ENCODE measurements at places on chromosomes 6 and 20.
A peak's percentile ranks its signal among the peaks of the same experiment; 100 is the strongest.

GRCh38 chr6:55499591-55499990, 79.4 kb downstream of the HMGCLL1 start:
- no peak for DNase-seq

DNA sequence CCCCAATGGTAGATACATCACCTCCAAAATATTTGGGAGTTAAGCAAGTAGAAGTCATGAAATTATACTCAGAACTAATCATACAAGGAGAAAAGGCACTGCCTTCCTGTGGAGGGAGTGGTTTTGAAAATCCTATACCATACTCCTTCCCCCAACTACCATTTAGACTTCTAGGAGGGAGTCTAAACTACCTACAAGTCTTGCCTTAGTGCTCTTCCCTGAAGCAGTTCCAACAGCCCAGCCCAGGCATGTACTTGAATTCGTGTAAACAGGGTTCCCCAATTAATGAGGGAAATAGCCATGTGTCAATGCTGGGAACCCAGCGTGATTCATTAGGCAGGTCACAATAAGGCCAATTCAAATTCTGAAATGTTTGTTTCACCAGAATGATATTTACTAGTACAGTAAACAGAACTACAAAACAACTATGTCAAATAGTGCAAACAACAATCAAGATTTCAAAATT, 39.1 kb upstream of the SGK1 start:
- no peak for DNase-seq

DNA sequence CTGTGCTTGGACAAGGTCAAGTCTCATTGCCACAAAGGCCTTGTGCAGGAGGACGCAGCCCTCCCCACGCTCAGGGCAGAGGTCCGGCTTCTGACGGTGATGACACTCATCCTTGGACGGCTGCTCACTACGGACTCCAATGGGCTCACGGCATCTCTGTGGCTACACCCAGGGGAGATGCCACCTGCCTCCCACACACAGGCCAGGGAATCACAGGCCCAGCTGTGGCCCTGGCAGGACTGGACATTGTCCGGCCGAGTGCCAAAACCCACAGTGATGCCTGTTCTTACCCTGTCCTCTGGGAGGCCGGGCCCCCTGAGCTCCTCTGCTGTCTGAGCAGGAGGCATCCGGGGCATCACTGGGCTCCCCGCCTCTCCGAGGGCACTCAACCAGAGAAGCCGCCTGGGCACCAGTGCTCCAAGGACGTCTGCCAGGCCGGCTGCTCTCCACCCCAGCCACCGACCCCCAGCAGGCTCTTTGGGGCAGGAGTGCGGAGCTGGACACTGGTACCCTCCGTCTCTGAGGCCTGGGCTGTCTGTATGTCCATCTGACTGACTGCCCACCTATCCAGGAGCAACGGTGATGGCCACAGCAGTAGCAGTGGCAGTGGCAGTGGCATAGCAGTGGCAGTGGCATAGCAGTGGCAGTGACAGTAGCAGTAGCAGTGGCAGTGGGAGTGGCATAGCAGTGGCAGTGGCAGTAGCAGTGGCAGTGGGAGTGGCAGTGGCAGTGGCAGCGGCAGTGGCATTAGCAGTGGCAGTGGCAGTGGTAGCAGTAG, 1.9 kb downstream of the RBBP8NL start:
- no peak for DNase-seq

GRCh38 chr20:63253438-63254231, 628 bp downstream of the NKAIN4 start:
- no peak for DNase-seq

GRCh38 chr6:79064635-79065034, 13.4 kb downstream of the PHIP start:
- DNase-seq = no peak

GRCh38 chr20:19338960-19339359, 126.5 kb downstream of the SLC24A3 start:
- DNase-seq = no peak

DNA sequence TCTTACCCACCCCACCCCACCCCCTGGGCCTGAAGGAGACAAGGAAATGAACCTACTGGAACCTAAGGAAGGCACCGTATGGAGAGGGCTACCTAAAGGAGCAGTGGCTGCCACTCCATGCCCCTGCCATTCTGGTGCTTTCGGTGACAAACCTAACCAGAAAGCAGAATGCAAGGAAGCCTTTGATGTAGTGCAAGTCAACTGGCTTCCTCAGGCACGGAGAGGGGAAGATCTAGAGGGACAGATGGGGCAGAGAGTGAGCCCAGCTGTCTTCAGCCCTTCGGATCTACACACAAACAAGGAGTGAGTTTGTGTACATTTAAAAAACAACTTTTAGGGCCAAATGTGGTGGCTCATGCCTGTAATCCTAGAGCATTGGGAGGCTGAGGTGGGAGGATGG, 39.5 kb downstream of the PPP1R16B start:
- DNase-seq = no peak

- DNase-seq = no peak
These were observed 197.9 kb downstream of the TFAP2C start for GRCh38 chr20:56826705-56827665.

DNA sequence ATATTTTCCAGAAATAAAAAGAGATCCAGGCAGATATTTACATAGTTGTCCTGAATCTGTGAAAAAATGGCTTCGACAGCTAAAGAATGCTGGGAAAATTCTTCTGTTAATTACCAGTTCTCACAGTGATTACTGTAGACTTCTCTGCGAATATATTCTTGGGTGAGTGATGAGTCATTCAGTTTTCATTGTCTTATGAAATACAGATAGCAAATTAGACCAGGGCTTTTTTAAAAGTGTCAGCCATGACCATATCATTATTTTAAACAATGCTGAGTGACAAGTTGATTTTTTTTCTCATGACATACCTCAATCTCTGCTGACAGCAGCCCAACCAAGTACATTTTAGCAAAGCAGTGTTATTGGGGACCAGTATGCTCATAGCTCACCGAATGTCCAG, 32.8 kb downstream of the TSPYL4 start:
- no peak for DNase-seq

DNA sequence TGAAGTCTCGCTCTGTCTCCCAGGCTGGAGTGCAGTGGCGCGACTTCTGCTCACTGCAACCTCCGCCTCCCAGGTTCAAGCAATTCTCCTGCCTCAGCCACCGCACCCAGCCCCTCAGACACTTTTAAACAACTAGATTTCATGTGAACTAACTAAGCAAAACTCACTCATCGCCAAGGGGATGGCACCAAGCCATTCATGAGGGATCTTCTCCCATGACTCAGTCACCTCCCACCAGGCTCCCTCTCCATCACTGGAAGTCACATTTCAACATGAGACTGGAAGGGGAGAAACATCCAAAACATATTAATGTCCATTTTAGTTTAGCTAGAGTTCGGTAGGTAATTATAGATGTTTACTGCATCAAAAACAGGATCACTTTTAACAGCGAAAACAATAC, 95.9 kb upstream of the PRL start:
- no peak for DNase-seq

GRCh38 chr6:168825226-168826077, 384.5 kb downstream of the SMOC2 start:
- no peak for DNase-seq

- no peak for DNase-seq
These were observed 2.1 kb upstream of the ZBTB2 start for GRCh38 chr6:151393410-151393809.

DNA sequence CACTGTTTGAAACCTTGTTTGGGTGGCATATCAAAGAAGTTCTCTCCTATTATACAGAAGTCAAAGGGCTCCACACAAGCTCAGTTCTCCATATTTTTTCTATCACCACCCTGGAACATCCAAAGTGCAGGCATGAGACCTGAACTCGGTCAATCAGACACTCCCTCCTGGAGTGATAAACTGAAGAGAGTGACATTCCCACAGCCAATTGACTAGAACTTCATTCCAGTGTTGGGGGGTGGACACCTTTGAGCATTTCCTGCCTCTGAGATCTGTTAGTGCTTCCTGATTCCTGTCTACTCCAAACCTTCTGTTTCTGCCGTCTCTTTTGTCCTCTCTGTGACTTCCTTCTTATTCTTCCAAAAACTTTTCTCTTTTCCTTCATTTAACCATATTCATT, 220.7 kb upstream of the NOX3 start:
- DNase-seq = no peak

DNA sequence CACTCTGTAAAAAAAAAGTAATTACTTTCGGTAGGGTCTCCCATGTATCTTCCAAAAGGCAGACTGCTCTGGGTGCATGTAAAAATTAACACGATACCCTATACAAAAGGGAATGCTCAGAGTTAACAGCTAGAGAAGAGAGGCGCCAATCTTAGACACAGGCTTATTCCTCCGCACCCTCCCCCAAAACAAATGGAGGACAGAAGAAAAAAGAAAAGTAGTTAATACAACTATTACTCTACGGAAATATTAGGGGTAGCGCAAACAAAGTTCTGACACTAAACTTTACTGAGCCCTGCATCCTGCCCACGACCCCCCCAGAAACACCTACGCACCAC, 331 bp upstream of the UFL1 start:
- no peak for DNase-seq

DNA sequence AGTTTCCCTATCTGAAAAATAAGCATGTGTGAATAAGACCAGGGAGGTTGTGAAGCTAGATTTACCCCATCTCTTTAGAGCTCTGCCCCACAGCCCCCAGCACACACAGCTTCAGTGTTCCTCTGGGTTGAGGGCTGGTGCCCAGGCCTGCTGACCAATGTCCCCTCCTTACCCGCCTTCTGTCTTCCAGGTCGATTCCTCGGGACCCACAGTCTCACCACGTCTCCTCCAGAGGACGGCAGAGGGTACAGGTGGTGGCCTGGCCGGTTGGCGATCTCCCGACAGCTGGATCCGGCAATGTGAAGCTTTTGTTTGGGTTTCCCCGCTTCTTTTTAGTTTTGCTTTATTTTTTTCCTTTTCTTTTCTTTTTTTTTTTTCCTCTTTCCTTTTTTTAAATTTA, 42.0 kb downstream of the STK35 start:
- no peak for DNase-seq

- DNase-seq = no peak
These were observed 363.4 kb downstream of the PHF3 start for GRCh38 chr6:63998991-63999390.

DNA sequence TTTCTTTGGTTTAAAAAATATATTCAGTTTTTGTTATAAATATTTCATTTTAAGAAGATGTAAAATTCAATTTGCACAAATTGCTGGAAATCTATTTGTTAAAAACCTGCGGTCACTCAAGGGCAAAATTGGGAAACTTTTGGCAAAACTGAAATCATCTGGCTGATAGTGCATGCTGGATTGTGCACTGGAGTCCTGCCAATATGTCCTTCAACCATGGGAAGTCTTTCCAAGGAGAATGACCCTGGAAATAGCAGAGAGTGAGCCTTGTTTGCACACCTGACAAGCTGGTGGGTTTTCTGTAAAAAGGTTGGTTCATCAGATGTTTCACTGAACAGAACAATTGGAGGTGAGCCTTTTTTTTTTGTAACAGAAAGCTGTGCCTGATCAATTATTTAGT, 413.5 kb downstream of the BTBD3 start:
- DNase-seq = no peak

DNA sequence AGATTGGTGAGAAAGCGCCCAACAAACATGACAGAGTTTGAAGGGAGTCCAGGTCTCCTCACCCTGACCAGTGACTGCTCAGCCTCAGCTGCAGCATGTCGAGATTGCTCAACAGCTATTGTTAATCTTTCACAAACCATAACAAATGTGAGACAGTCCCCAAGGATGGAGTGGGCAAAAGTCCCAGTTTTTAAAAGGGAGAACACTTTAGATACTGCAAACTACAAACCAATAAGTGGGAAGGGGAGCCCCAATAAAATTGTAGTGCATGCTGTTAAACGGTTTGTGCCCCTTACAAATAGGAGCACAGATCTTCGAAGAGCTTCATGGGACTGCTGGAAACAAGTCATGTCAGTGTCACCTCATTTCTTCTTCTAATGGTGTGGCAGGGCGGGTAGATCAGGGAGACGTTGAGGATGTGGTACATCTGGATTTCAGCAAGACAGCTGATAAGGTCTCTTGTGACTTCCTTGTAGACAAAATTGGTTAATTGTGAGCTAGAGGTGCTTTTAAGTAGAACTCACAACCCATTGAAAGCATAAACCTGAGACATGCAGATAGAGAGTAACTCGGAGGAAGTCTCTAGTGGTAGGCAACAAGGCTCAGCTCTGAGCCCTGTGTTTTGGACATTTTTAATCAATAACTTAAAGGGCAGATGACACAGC, 134.0 kb upstream of the ARMC2 start:
- DNase-seq = no peak

- DNase-seq = no peak
These were observed 58.7 kb downstream of the RALY start for GRCh38 chr20:34052414-34052813.

- DNase-seq = no peak
These were observed 50.4 kb downstream of the CPXM1 start for GRCh38 chr20:2749951-2750490.

GRCh38 chr6:52524918-52525317, 51.9 kb downstream of the TRAM2 start:
- no peak for DNase-seq

DNA sequence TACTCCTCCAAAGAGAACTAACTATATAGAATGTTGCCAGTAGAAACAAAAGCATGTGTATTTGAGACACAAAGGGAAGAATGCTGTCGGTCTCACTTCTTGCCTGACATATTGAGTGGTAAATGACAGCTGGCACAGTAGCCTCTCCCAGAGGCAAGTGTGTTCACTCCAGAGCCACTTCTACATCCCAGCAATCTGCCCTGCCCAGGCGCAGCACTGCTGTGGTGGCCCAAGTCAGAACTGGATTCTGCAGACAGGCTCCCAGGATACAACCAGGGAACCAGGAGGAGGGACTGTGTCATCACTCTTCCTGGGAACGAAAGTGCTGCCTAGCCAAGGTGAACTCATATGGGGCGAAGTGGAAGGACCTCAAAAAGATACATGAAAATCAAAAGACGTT, 103.2 kb upstream of the ARMC2 start:
- DNase-seq = no peak

GRCh38 chr20:60036746-60037499, 78.7 kb downstream of the CDH26 start:
- DNase-seq = no peak

GRCh38 chr20:34850969-34851368, 21.7 kb downstream of the GGT7 start:
- DNase-seq = no peak

- peak; percentile 54 for DNase-seq
These were observed 94.0 kb upstream of the NHSL1 start for GRCh38 chr6:138593124-138593877.

- DNase-seq = peak; percentile 49
These were observed 33.6 kb upstream of the PREX1 start for GRCh38 chr20:48861444-48861843.

Data from GM13976 (cell line).